ENCODE measurements at places on chromosomes 4 and X. TPM values are rescaled to one million over a fixed set of nuclear protein-coding genes. Genes with fewer than 3 reads are reported as not detected.

DNA sequence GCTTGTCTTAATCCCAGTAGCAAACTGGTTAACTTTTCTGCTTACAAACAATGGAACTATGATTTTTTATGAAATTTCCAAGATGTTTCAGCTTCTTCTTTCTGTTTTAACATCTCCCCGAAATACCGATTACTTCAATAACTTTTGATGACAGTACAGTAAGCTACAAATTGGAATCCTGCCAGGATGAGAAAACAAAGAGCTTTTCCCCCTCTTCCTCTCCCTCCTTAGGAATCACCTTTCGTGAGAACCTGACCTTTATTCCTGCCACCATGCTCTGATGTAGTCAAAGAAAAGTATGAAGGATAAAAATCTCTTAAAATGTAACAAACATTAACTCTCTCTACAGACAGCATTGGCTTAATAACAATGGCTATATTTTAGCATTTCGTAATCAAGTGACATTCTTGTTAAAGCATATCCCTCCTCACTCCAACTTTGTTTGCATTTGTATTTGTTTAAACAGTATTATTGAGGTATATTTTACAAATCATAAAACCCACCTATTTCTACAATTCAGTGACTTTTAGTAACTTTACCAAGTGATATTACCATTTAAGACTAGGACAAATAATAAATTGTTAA lies 148.7 kb upstream of the NAP1L5 start:
- DNase-seq, result no peak

DNA sequence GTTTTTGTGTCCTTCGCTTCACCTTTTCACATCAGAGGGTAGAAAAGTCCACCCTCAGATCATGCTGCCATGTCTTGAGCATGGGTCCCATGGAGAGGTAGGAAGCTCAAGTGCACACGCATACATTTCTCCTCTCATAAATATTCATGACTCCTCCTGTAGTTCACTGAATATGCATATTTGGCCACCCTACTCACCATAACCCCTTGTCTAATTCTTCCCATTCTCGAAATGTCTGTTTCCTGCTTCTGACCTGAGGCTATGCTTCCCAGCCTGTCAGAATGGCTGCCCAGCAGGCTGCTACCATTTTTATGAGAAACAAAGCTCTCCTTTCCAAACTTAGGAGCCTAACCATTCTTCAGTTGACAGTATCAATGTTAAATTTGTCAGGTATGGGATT lies 86.5 kb downstream of the ADRA2C start:
- no peak for DNase-seq

The LINC00632 gene
- total RNA-seq, result 191 TPM

The STK32B gene
- total RNA-seq, result 0.22 TPM

Measured in cardiac septum (tissue), 1 donor.